ENCODE measurements at places on chromosomes 16 and 17. TPM values are rescaled to one million over a fixed set of nuclear protein-coding genes. Genes with fewer than 3 reads are reported as not detected.

CD300H gene
- total RNA-seq: not detected

CLDN9 gene
- not detected for total RNA-seq

TEKT1 gene
- total RNA-seq: 0.03 TPM

HCRT gene
- total RNA-seq: not detected

- no peak for DNase-seq
These were observed 36.7 kb upstream of the TANC2 start for GRCh38 chr17:62929320-62929719.

DNA sequence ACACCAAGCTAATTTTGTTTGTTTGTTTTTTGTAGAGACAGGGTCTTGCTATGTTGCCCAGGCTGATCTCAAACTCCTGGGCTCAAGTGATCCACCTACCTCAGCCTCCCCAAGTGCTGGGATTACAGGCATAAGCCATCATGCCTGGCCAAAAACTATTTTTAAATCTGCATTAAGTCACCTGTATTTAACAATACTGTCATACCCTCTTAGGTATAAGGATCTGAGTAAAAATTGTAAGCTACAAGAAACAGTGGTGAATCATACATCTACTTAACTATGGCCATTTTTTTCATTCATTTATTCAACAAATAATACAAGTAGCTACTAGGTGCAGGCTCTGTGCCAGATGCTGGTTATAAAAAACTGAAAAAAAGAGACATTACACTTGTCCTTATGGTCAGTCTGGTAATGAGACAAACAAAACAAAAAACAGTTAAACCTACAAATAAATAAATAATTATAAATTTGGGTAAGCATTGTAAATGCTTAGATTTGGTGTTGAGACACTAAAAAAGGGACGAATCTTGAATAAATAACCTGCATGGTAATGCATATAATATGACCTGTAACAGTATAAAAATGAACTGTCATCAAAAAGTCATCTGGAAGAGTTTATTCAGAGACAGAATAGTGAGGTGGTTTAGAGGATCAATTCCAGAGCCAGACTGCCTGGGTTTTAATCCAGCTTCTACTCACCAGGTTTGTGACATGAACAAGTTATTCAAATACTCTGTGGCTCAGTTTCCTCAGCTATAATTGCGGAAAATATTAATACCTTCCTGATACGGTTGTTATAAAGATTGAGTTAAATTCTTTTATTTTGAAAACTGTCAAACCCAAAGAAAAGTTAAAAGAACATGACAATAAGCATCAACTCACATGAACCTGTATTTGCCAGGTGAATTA is 26.8 kb downstream of the BRIP1 start:
- no peak for DNase-seq

- no peak for DNase-seq
These were observed 183.4 kb downstream of the ZNF18 start for GRCh38 chr17:11813871-11814270.

DNA sequence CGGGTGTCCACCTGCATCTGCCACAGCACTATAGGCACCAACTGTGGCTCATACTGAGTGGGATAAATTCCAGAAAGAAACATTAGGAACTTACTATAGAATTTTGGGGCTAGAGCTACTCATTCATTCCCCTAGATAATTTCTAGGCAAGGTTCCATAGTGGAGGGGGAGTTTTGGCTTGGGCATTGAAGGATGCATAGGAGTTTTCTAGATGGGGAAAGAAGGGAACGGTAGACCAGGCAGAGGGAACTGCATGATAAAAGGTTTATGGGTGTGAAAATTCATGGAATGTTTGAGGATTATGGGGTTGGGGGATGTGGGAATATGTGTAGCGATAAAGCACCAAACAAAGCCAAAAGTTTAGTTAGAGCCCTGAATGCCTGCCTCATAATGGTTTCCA is 35.5 kb downstream of the IL4R start:
- DNase-seq: no peak
